GM12891 (cell line): ENCODE measurements at places on chromosomes 1 and 21.

GRCh38 chr1:116540088-116540487 is 30.7 kb downstream of the CD58 start:
- DNase-seq, result no peak

DNA sequence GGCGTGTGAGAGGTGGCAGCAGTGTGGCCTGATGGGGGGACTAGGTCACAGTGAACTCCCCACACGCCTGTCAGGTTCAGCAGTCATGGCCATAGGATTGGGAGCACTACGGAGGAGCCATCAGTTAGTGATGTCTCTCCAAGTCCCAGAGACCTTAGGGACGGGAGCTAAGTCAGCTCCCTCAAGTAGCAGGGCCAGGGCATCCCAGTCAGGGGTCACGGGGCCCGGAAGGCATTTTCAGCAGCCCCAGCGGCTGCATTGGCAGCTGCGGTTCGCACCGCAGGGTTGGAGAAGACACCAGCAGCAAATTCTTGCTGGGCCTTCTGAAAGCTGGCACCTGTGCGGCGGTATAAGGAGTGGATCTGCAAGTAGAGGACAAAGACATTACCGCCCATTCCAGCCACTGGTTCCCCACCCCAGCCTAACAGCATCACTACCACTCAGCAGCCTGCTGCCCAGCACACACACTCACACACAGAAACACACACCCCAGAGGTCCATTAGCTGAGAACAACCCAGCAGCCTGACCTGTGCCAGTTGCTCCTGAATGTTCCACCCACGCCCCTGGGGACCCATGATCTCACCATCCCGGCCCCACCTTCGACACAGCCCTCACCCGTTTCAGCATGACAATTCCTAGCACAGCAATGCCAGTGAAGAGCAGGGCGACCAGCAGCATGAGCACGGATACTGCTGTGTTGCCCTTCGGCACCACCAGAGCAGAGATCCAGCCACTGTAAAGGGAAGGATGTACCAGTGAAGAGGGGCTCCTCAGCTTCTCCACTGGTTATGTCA is 972 bp upstream of the ENTREP3 start:
- no peak for DNase-seq

GRCh38 chr1:75765697-75766355 is 20.2 kb upstream of the RABGGTB start:
- no peak for DNase-seq

DNA sequence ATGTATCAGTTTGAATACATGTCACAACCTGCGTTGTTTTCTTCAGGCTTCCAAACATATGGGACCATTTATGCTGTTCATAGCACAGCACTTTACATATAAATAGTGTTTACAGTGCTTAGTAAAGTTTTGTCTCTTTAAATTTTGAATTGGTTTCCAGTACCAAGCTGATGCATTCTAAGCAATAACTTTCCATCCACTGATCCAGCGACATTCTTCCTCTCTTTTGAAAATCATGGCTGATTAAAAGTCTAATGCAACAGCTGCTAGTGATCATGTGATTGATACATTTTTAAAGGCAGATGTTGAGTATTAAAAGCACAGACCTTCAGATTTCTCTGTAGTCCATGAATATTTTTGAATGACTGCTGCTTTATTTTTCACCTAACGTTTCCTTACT is 154.9 kb downstream of the PTPRC start:
- no peak for DNase-seq

- DNase-seq, result no peak
Observed at GRCh38 chr1:18463063-18463462, 17.7 kb upstream of the KLHDC7A start.

DNA sequence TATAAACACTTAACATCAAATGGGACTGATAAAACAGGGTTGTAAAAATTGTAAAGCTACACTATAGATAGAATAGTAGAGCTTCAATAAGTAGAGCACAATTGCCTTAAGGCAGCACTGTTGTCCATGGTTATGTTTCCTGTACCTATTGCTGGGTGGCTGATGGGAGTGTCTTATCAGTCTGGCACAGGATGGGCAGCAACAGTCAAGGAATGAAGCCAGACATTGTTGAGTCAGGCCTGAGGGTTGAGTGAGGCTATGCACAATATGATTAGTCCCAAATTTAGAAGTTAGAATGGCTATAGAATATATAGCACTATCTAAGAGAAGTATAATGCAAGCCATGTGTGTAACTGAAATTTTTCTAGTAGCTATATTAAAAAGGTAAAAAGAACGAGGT is 25.0 kb upstream of the CD1D start:
- DNase-seq, result no peak

DNA sequence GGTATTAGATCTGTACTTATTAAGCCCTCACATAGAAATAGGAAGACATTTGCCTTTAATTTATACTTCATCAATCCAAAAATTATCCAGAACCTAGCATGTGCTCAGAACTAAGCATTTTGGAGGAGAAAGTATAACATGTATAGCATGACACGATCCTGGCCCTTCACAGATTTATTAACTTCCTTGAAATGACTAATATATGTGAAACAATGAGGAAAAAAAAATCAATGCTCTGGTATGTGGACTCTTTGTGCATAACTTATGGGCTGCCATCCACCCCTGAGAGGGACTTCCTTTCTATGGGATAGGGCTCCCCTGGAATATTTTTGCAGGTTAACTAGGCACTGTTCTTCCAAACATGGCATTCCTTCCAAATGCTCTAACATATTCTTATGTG is 36.6 kb downstream of the CCDC185 start:
- no peak for DNase-seq

GRCh38 chr1:170461762-170462384 is 70.1 kb upstream of the GORAB start:
- DNase-seq, result no peak

DNA sequence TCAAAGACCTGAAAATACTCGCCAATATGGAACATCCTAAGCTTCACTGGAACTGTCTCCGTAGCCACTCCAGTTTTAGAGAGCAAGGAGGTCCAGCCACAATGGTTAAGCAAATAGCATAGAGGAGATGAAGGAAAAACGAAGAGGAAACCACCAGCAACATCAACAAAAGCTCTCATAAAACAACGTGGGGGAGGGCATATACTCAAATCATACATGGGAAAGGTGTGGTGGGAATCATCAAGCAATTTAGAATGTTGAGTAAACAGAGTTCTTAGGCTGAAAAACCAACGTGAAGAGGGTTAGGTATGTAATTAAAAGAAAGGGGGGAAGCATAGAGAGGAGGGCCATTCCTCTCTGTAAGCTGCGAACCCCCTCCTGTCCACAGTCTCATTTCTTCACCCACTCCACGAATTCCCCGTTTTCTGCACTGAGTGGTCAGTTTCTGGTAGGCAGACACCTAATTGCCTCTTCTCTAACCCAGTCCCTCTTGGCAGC is 1.0 kb downstream of the TMEM59 start:
- DNase-seq, result no peak

DNA sequence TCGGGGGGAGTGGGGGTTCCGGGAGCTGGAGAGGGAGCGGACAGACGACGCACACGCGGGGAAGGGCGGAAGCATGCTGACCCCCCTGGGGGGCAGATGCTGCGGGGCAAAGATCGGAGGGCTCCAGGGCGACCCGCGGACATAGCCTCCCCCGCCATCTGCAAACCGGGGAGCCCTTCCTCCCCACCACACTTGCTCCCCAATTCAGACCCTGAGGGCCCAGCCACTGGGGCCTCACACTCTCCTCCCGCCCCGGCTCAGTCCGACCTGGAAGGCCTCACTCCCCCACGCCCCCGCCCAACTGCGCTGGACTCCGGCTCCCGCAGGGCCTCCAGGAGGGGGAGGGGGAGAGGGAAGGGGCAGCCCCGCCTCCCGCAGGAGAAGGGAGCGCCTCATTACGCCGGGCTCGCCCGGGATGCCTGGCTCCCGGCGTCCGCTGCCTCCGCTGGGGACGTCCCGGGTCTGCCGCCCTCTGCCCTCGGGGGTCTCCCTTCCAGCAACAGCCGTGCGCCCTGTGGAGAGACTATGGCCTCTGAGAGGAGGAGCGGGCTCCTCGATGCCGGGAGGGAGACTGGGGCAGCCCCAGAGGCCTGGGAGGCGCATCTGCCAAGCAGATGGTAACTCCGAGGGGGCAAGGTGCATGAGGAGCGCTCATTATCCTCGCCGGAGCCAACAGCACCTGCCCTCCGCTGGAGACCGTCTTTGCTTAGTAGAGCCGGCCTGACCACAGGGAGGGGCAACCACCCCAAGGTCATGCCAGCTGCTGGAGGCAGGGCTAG is 636 bp upstream of the CAMK2N1 start:
- no peak for DNase-seq

DNA sequence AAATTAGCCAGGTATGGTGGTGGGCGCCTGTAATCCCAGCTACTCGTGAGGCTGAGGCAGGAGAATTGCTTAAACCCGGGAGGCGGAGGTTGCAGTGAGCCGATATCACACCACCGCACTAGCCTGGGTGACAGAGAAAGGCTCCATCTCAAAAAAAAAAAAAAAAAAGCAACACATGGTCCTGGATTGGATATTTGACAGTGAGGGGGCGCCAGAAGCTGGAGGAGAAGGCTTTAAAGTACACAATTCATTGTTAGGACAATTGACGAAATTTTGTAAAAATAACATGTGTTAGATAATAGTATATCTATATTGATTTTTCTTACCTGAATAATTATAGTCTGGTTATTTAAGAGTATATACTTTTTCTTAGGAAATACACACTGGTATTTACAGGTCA is 50.2 kb upstream of the USP25 start:
- DNase-seq, result no peak
